ACHN (cell line): ENCODE measurements at places on chromosomes 16 and 17.
A peak's percentile ranks its signal among the peaks of the same experiment; 100 is the strongest.

DNA sequence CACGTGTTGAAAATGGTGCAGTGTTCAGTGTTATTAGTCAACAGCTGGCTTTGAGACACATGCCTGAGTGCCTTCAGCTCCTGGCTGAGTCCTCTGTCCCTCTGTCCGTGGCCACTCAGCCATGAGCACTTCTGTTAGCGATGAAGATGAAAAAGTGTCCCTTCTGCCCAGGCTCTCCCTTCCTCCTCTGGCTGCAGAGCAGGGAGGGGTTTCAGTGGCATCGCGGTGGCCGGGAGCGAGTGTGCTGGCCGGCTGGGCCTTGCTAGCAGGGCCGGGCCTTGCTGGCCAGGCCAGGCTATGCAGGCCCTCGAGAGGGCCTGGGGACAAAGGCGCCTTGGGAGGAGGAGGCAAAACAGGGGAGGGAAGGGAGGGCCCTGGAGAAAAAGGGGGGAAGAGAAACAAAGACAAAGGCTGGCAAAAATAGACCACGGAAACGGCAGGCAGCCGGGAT, 47.7 kb downstream of the CMIP start:
- DNase-seq: no peak

GRCh38 chr17:73586275-73586832, 57.9 kb downstream of the SDK2 start:
- DNase-seq: no peak

- DNase-seq: no peak
Measured at GRCh38 chr16:15933781-15934180, 15.6 kb upstream of the ABCC1 start.

GRCh38 chr16:80948886-80949493, 57.7 kb downstream of the CMC2 start:
- DNase-seq: peak; percentile 67

DNA sequence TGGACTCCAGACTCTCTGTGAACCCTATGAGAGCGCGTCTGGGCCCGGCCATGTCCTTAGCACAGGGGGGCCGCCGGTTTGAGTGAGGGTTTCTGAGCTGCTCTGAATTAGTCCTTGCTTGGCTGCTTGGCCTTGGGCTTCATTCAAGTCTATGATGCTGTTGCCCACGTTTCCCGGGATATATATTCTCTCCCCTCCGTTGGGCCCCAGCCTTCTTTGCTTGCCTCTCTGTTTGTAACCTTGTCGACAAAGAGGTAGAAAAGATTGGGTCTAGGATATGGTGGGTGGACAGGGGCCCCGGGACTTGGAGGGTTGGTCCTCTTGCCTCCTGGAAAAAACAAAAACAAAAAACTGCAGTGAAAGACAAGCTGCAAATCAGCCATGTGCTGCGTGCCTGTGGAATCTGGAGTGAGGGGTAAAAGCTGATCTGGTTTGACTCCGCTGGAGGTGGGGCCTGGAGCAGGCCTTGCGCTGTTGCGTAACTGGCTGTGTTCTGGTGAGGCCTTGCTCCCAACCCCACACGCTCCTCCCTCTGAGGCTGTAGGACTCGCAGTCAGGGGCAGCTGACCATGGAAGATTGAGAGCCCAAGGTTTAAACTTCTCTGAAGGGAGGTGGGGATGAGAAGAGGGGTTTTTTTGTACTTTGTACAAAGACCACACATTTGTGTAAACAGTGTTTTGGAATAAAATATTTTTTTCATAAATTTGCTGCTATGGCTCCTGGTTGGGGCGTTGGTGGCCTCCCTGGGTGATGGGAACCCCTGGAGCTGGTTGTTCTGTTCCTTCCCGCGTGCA, 23.1 kb downstream of the STAT5A start:
- DNase-seq: no peak

DNA sequence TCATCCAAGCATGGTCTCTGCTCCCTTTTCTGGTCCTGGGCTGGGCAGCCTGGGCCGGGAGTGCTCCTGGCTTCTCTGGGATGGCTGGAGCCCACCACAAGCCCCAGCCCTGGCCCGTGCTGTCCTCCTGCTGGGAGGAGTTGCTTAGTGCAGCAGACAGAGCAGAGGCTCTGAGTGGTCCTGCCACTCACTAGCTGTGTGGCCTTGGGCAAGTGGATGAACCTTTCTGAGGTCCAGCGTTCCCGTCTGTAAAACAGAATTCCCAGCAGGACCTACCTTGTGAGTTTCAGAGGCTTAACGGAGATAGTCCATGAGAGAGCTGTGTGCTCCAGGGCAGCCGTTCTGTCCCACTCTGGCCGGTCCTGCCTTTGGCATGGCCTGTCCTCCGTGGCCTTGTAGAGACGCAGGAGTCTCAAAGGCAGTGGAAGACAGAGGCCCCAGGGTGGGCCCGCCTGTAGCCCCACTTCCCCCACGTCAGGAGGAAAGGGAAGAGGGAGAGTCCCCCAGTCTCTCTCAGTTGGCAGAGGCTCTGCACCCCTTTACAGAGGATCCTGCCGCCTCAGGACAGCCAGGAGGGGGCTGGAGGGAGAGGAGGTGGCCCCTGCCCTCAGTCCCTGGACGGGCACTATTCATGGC, 7.8 kb downstream of the MYO15B start:
- DNase-seq: no peak

DNA sequence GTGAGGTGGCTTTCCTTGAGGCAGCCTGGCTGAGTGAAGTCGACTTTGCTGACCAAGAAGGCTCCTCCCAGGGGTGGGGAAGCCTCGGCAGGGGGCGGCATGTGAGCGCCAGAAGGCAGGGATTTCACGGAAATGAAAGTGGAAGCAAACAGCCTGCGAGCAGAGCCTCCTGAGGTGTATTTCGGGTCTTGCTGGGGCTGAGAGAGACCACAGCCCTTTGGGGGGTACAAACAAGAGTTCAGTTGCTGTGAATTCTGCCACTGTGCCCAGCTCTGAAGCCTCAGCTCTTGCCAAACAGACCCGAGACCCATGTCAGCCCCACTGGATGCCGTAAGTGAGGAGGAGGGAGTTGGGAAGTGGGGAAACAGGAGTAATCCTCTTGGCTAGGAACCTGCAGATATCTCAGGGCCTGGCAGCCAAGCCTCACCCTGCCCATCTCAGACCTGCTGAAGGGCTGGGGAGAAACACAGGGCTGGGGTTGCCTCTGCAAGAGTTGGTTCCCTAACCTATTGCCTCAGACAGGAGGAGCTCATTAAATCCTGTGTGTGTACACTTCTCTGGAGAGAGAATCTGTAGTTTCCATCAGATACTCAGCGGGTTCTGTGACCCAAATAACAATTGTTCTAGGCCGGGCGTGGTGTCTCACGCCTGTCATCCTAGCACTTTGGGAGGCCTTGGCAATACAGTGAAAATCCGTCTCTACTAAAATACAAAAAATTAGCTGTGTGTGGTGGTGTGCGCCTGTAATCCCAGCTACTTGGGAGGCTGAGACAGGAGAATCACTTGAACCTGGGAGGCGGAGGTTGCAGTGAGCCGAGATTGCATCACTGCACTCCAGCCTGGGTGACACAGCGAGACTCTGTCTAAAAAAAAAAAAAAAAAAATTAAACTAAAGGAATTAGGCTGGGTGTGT, at the start of gene IFI35:
IFI35 (plus strand) TSS at position 146 of the 913 bp plus-strand sequence; CDS start at position 310, 164 bp downstream.
- peak; percentile 90 for DNase-seq

- no peak for DNase-seq
Measured at GRCh38 chr16:46982335-46982734, 8.9 kb upstream of the DNAJA2 start.

DNA sequence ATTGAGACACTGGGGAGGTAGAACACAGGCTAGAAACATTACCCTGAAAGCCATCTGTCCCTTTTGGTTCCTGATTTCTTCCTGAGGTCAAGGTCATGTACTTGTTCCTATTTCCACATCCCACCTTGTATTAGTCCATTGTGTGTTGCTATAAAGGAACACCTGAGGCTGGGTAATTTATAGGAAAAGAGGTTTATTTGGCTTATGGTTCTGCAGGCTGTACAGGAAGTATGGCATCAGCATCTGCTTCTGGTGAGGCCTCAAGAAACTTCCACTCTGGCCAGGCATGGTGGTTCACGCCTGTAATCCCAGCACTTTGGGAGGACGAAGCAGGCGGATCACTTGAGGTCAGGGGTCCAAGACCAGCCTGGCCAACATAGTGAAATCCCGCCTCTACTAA, 7.4 kb upstream of the MED9 start:
- no peak for DNase-seq

DNA sequence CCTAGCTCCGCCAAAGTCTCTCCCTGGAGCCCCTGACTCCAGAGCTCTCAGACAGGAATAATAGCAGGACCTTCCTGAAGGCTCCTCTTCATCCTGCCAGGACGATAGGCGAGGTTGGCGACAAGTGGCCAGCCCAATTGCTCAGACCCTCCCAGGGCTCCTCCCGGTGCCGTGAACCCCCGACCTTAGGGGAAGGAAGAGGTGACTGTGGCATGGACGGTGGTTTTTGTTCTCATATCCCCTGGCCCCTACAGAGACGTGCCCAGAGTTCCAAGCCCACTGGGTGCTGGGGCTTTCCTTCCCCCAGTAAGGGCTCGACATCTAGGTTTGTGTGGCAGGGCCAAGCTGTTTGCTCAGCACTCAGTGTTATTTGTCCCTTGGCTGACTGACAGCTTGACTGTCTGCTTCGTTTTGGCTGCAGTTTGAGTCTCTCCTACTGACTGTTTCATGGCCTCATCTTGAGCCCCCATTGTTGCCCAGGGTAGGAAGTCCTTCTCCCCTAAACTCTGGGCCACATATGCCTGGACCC, 4.6 kb upstream of the ADCY7 start:
- DNase-seq: no peak

DNA sequence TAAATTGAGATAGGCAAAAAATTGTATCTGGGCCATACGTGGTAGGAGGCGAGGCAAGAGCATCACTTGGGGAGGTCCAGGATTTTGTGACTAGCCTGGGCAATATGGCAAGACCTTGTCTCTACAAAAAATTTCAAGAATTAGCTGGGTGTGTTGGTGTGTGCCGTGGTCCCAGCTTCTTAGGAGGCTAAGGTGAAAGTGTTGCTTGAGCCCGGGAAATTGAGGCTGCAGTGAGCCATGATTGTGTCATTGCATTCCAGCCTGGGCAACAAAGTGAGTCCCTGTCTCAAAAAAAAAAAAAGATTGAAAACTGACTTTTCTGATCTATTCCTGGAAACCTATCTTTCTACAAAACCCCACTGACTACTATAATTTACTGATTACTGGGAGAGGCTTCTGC, 26.7 kb downstream of the CDK12 start:
- no peak for DNase-seq

DNA sequence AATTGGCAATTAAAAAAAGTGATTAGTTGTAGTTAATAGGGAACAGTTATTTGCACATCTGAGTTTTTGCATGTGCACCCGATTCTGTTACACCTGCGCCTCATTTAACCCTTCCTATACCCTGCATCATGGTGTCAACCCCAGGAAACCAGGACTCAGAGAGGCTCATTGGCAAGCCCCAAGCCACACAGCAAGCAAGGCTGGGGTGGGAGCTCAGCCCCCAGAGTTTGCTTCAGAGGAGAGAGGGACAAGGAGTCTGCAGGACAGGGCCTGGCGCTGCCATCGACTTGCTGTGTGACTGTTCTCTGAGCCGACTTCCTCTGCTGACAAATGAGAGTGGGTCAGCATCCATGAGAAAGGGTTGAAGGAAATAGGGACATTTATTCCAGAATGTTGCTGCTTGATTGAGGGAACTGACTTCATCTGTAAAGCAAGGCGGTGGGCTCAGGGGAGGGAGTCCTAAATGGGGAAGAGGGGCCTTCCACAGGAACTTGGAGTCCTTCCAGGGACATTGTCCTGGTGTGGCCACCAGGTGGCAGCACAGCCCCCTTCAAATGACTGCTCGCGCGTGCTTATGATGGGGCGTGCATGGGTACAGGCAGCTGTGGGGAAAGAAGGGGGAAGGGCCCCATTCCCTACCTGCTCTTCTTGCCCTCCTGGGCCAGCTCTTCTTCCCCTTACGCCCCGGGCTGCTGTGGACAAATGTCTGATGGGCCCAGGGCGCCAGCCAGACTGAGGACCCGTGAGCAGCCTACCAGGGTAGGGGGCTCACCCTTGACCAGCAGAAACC, 51.6 kb downstream of the NT5M start:
- peak; percentile 65 for DNase-seq

DNA sequence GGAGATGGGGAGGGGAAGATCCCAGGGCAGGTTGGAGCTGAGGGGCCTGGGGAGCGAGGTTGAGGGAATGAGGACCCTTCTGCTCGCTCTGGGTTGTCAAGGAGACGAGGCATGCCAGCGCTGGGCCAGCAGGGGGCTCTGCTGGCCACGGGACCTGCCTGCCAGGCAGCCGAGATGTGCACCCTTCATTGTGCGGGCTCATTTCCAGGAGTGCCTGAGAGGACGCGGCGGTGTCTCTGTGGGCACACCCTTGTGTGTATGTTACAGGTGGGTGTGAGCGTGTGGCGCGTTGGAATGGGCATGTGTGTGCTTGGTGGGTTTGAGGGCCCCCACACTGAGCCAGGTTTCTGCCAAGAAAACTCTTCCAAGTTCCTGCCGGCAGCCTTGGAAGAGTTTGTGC, 15.9 kb downstream of the ARHGAP23 start:
- peak; percentile 70 for DNase-seq

DNA sequence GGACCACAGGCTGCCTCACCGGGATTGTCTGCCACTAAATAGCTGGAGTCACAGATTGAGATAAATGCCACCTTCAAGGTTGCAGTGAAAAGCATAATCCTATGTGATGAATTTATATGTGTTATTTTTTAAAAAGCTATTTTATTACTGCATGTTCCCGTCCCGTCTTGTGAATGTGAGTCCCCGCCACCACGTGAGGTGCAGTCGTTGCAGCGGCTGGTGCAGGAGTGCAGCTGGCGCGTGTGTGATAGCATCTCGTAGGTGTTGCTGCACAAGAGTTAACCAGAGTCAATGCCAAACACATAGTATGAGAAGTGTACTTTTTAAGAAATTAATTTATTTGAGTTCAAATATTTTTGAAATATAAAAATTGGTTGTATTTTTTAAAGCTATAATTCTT, 12.5 kb downstream of the SMCR8 start:
- no peak for DNase-seq

DNA sequence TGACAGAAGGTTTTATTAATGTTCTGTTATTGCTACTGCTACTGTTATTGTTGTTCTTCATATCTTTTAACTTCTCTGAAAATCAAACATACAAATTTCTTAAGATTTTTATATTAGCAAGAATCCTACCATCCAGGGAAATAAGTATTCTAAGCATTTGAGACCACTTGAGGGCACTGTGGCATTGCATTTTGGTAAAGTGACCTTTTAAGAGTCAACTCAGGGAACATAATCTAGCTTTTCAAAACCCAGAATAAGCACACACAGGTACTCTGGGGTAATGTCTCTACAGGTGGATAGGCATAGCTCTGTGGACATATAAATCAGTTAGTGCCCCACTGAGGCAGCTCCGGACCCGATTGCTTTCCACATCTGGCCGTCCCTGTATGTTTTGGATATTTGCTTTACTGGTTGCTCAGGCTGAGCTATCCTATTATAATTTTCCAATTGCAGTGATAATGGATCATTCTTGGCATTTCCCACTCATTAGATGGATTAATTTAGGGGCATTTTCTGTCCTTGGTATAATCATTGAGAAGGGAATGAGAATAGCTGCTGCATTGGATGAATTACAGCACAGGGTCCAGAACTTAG, 1425.1 kb upstream of the CDH8 start:
- DNase-seq: peak; percentile 71
